ENCODE measurements at places on chromosomes 5 and 9. TPM values are rescaled to one million over a fixed set of nuclear protein-coding genes. Genes with fewer than 3 reads are reported as not detected.

The SPOCK1 gene
- polyA plus RNA-seq, result 58.7 TPM

- DNase-seq, result no peak
Measured at GRCh38 chr9:33106372-33106771, 29.9 kb upstream of the SMU1 start.

GRCh38 chr5:179619776-179620175, 3.7 kb downstream of the HNRNPH1 start:
- DNase-seq, result no peak

DNA sequence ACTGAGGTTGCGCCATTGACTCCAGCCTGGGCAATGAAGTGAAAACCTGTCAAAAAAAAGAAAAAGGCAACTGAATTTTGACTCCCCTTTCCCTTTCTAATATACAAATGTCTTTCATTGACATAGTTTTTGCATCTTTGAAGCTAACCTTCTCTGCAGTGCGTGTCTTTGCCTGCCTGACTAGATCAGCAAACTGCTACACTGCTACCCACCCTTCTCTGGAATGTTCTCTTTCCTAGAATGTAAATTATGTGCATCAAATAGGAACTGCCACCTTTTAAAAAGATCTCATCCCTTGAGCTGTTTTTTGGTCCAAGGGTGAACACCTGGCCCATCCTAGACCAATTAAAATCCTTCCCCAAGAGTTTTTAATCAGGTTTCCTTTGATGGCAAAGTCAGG, 127.6 kb downstream of the SLC28A3 start:
- no peak for DNase-seq

DNA sequence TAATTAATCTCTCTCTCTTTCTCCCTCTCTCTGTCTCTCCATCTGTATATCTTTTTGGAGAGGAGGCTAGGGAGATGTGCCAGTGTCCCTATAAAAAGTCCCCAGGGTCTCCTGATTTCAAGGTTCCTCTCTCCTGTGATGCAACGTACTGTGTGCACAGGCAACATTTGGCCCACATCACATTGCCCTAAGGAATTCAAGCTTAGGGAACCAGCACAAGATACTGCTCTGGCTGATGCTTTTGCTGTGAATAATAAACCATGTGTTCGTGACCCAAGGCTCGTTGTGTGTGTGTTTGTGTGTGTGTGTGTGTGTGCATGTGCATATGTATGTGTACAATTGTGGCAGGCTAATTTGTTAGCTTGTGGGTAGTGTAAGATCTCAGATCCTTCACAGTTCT, 9.7 kb downstream of the SPATA9 start:
- DNase-seq, result peak; percentile 20

DNA sequence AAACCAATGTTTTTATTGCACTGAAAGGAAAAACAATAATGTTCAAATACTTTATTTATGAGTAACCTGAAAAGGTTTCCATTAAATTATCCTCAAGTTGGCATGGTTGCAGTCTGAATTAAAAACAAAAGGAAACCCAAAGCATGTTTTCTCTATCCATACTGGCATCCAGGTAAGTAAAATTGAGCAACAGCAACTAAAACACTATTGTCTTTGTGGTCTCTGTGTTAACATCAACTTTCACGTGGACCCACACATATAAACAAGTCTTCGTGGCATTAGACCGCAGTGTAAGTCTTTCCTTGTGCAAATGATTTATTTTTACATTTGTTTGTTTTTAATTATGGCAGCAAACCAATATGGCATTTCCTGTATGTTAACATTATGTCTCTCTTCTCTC, 757.6 kb downstream of the SEMA5A start:
- no peak for DNase-seq

- DNase-seq, result peak; percentile 80
Measured at GRCh38 chr9:106916466-106917235, 53.7 kb downstream of the ZNF462 start.

DNA sequence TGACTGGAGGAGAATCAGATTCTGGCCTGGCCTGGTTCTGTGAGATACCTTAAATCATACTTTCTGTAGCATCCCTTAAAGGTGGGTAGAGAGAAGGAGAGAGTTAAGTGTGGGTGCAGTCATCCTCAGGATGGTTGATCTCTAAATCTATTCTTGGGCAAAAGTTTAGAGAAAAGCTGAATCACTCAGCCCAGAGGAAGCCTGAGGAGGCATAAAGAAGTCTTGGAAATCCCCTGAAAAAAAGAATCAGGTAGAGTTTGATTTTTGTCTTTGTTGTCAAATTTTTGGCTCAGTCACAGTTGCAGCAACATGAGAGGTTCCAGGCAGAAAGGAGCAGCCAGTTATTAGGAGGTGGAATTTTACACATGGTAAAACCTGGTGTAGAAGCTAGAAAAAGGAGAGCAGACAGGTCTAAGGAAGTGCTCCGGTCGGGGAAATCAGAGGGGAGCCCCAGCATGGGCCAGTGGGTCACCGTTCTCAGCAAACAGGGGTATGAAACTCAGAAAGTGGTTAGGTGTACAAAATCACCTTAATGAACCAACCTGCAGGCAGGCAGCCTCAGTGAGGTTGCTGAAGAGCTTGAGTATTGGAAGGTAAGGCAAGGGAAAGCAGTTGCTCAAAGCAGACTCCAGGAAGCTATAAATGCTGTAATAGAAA, 116.2 kb upstream of the CNTLN start:
- no peak for DNase-seq

GRCh38 chr5:152306386-152306785, 98.7 kb downstream of the NMUR2 start:
- no peak for DNase-seq

DNA sequence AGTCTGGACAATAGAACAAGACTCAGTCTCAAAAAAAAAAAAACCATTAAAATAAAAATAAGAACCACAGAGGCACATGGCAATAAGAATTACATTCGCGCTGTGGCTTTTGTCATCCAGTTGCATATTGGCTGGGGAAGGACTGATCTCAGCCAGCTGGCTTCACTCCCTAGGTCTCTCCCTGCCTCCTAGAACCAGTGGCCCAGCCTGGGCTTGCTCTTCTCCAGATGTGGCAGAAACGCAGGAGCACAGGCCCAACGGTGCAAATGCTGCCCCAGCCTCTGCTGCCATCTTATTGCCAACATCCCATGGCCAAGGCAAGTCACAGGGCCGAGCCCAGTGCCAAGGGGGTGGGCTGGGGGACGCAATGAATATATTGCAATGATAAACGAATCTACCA, 37.0 kb downstream of the NKX2-5 start:
- DNase-seq, result no peak

DNA sequence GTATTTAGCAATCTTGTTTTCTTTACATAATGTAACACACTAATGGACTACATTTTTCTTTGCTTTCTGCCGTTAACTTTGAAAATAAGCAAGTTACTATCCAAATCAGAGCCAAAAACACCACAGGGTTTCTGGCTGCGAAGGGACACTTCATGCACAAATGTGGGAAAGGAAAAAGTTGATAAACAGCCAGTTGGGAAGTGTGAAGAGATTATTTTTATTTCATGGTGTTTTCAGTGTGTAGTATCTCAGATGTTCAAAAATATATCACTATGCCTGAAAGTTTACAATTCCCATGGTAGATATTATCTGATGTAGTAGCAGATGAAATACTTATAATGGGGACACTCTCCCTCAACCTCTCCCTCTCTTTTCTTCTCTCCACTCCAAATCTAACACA, 135.3 kb downstream of the CETN3 start:
- DNase-seq, result no peak

- DNase-seq, result no peak
Measured at GRCh38 chr5:120533581-120533980, 69.5 kb downstream of the PRR16 start.

Measured in adrenal gland (tissue), 19 donors.